ENCODE measurements at places on chromosomes 6 and 20. TPM values are rescaled to one million over a fixed set of nuclear protein-coding genes. Genes with fewer than 3 reads are reported as not detected.

Gene LY86
- total RNA-seq = not detected

Gene CTAGE9
- not detected for total RNA-seq

Gene GSTA2
- total RNA-seq = 0.11 TPM

Gene SMOC2
- total RNA-seq = not detected

Gene TFAP2C
- total RNA-seq = 12.3 TPM

Gene EPPIN
- total RNA-seq = not detected

Gene COL11A2
- total RNA-seq = 0.25 TPM

Gene COQ3
- total RNA-seq = 3.5 TPM

Gene PLG
- total RNA-seq = not detected

Gene PHACTR3
- not detected for total RNA-seq

Gene DEFB113
- not detected for total RNA-seq

Gene RAMACL
- total RNA-seq = 0.13 TPM

Gene PSMG4
- total RNA-seq = 24.5 TPM

Gene NRM
- 5.8 TPM for total RNA-seq

Gene MATN4
- not detected for total RNA-seq

Gene TP53INP2
- total RNA-seq = 2.4 TPM

Measured in GM23248 (cell line).